ENCODE measurements at places on chromosomes 2 and 18.

DNA sequence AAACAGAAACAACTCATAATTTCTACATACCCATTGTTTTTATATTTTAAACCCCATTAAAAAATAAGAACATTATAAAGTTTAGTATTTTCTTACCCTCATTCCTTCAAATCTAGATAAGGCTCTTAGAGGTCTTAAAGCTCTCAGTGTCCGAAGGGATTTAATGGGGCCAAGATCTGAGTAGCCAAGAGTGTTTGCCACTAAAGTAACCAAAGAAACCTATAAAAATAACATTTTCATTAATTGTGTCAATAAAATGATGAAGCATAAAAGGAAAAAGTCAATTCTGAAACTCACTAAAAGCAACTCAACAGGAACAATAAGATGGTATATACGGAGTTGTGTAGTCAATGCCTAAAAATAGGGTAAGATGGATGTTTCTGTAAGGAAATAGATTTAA is 105.4 kb upstream of the SCN1A start:
- DNase-seq = no peak

GRCh38 chr2:181738074-181738473 is 57.8 kb upstream of the NEUROD1 start:
- no peak for DNase-seq

- DNase-seq = no peak
Observed at GRCh38 chr2:213934560-213934959, 476.3 kb upstream of the VWC2L start.

DNA sequence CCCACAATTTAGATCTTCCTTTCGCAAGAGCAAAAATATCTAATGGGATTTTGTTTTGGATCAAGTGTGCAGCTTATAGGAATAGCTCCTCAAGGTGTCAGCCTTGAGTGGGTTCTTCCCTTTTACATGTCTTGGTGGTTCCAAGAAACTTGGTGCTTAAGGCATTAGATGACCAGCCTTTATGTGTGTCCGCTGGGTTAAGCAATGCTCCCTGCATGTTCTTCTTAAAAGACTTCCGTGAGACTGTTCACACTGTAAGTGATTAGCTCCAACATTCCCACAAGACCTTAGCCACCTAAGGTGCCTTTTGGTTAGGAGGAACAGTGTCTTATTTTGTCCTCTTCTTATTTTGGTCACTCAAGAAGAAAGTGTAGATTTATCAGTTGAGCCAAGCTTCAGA is 44.3 kb upstream of the GPR39 start:
- DNase-seq = no peak

GRCh38 chr18:12086677-12087470 is 6.8 kb upstream of the ANKRD62 start:
- no peak for DNase-seq
